ENCODE measurements at places on chromosomes 13 and 19.

DNA sequence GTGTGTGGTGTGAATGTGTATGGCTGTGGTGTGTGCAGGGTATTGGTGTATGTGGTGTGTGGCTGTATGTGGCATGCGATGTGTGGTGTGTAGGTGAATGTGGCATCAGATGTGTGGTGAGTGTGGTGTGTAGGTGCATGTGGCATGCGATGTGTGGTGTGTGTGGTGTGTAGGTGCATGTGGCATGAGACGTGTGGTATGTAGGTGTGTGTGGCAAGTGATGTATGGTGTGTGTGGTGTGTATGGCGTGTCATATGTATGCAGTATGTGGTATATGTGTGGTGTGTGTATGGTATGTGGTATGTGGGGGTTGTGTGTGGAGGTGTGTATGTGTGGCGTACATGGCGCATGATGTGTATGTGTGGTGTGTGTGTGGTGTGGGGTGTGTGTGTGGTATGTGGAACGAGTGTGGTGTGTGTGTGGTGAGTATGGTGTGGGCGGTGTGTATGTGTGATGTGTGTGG is 63.4 kb downstream of the PEPD start:
- DNase-seq: no peak

DNA sequence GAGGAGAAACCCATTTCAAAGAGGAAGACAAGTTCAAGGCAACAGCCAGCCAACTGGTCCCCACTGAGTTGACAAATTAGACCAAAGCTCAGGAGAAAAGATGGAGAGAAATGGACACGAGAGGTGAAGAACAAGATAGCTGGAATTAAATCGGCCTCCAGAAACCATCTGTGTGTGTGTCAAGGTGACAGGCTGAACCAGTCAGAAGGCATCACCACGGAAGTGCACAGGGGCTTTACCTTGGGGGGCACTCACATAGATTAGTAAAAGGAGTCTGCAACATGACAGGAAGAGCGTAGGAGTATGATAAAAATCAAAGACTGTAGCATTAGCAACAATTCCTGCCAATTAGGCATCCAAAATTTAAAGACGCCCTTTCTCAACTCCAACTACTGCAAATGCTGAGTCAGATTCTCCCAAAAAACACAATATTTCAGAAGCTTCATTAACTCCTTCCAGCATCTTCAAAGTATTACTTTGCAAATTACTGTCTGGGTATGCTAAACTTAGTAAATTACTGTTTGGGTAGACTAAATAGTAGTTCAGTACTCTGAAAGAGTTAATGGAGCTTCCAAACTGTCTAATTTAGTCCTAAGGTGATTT is 66.2 kb downstream of the FOXO1 start:
- no peak for DNase-seq

- DNase-seq: no peak
These were observed 308.3 kb downstream of the TBC1D4 start for GRCh38 chr13:75173457-75174356.

DNA sequence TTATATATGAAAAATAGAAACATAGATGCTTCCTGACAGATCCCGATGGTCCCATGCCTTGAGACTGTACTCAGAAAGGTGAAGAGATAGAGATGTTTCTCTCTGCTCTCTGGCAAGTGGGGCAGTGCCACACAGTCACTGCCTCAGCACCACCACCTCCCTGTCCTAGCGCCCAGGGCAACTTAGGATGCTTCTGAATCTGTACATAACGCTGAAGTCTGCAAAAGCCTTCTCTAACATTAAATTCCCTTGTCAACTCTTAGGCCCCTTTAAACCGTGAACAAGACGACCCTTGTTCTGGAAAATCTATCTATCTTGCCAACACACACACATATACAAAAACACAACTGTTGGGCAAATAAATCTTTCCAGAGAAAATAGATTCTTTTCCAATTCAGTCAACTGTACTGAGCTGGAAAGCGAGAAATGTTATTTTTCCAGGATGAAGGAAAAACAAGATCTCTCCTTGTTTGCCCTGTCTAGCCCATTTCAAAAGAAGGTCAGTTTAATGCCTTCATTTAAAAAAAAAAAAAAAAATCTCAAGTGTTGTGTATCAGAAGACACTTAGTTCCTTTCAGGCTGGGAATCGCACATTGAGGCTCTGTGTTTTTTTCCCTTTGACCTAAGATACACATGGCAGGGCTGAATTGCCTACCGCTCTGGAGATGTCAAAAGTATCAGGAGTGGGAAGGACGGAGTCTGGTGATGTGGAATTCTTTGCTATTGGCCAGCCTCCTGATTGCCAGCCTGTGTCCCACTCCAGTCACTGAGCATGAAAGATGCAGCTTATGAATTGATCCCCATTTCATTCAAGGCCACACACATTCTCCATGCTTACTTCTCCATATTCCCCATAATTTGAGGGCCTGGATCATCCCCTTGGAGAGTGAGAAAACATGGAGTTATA is 241.4 kb downstream of the LACC1 start:
- DNase-seq: no peak

GRCh38 chr13:22629374-22629773 is 551.4 kb upstream of the SGCG start:
- DNase-seq: no peak

- DNase-seq: no peak
These were observed 4.4 kb upstream of the FKRP start for GRCh38 chr19:46741447-46741846.

- DNase-seq: no peak
These were observed 271.7 kb upstream of the EDNRB start for GRCh38 chr13:78190296-78190695.

GRCh38 chr19:8501981-8502380 is 459 bp downstream of the PRAM1 start:
- no peak for DNase-seq

- no peak for DNase-seq
These were observed 125.5 kb upstream of the MCF2L start for GRCh38 chr13:112843392-112844111.

Measured in activated CD4-positive, alpha-beta memory T cell treated with anti-CD3 and anti-CD28 coated beads, Interleukin-2, amount 10 ng/mL, durations not matched to agents 7 days and 5 days (primary cell).